ENCODE measurements at places on chromosomes 6 and 20. TPM values are rescaled to one million over a fixed set of nuclear protein-coding genes. Genes with fewer than 3 reads are reported as not detected.

Gene FAM162B
- total RNA-seq = 12.0 TPM

Gene MUCL3
- total RNA-seq = not detected

Gene EYA2
- total RNA-seq = 2.2 TPM

Gene RGS17
- 6.6 TPM for total RNA-seq

Gene EYS
- total RNA-seq = 4.4 TPM

Gene TAF4
- 8.9 TPM for total RNA-seq

Gene PPIL4
- total RNA-seq = 60.9 TPM

Gene FAXC
- 19.4 TPM for total RNA-seq

Gene HTR1E
- 0.26 TPM for total RNA-seq

DNA sequence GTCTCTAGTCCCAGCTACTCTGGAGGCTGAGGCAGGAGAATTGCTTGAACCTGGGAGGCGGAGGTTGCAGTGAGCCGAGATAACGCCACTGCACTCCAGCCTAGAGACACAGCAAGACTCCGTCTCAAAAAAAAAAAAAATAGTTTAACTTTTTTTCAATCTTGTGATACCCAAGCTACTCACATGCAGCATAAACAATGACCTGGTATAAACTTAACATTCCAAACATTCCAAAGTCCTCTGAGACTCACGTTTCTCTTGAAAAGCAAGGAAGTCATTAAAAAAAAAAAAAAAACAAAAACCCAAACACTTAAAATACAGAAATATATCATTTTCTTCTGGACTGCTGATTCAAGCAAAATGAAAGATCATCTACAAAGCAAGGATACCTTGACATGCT is 14.3 kb downstream of the CRNKL1 start:
- no peak for DNase-seq

GRCh38 chr20:12570371-12570770 is 438.4 kb upstream of the SPTLC3 start:
- no peak for DNase-seq

DNA sequence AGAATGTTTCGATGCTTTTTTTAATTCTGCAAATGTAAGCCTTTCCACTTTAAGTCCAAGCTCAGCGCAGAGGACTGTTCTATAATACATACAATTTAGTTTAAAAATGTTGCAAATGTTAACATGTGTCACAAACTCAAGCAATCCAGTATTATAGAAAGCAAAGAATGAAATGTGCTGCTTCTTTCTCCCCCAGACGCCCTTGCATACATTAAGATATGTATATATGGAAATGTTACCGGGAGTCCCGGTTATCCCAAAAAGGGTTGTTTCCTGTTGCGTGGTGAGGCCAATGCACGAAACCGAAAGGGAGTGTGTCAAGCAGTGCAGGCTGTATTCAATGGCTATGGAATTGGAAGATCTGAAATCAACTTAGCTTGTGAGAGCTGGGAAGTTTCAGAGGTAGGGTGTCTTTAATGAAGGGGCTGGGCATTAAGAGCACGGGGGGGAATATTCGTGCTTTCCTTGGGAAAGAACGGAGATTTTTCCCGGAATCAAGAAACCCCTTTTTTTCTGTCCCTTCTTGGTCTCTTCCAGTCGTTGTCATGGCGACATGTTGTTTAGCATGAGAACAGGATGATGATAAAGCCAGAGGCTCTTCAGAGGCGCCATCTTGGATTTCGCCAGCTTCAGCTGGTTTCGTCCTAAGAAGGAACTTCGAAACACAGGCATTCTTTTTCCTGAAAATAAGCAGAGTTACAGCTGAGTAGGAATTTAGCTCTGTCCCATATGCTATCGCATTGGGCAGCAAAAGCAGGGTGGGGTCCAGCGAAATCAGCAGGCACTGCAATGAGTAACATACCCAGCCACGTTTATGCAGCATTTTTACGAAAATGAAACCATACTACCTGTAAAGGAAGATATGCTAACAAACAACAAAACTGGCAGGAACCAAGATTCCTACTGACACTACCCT is 10.1 kb upstream of the NQO2 start:
- DNase-seq = peak; percentile 99

- no peak for DNase-seq
These were observed 101.5 kb downstream of the RNF144B start for GRCh38 chr6:18488526-18489270.

GRCh38 chr6:82874867-82875266 is 190.8 kb downstream of the UBE3D start:
- no peak for DNase-seq

DNA sequence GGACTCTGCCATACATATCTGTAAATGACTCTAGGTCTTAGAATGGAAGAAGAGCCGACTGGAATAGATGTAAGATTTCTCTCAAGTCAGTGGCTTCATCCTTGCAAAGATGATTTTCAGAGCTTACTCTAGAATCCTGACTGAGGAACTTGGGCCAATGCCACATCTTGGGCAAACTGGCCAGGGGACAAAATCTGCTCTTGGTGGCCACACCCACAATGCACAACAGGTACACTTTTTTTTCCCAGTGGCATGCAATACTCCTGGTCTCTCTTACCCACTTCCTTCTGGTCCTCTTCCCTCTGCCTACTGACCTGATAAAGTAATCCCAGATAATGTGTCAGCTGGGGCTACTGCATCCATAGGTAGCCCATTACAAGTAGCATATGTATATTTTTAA is 13.4 kb downstream of the CLIC5 start:
- DNase-seq = no peak

DNA sequence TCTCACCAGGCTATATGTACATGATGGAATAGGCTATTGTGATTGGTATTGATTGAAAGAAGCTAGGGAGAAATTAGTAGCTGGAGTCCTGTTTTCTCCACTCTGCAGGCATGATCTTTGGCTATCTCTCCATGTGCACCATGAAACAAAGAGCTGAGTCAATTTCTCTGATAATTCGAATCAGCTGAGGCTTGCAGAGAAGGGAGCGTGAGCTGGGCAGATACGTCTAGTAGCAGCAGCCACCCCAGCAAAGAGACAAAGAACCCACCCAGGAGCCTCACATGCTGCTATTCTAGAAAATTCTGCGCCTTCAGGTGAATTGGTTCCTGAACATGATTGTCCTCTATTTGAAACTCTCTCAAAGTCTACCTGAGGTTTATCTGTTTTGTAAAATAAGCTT is 6.9 kb upstream of the SGK1 start:
- no peak for DNase-seq

DNA sequence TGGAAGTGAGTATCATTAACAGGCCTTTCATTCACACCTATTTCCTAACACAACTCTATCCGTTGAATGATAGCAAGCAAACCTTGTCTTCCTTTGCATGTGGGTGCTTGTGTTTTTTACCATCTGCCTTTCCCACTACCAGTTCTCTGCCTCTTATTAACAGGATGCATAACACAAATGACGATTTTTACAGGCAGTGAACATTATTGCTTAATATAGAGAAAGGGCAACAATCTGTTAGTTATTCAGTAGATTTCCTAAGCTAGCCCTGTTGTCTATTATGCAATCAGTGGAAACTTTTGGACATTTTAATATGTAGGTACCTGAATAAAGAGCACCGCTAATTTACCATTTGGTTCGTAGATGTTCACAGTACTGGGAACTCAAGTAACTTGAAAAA is 348.8 kb upstream of the PLCB4 start:
- no peak for DNase-seq

DNA sequence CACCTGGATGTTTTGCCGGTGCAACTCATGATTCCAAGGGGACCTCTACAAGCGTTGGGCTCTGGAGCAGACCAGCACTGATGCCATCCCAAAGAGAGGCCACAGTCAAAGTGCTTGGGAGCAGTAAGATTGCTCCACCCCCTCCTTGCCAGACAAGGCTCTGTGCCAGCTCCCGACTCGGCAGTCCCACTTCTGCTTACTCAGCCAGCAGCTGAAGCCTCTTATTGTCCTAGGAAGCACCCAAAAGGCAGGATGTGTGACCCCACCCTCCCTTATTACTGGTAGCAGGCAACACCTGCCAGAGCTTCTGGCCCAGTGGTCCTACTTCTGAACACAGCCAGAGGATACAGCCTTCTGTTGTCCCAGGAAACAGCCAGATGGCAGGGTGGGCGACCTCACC is 614.2 kb downstream of the TENT5A start:
- DNase-seq = no peak

DNA sequence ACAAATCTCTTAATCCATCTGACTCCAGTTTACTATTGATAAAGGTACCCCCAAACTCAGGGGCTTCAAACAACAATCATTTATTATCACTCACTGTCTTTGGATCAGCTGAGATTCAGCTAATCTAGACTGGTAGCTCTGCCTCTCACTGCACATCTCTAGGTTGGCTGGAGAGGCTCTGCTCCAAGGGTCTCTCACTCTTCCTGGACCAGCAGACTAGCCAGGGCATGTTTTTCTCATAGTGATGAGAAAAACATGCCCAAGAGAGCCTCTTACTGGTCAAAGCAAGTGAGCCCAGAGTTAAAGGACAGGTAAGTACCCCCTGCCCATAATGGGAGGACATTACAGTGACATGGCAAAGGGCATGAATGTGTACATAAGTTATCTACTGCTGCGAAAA is 115.1 kb upstream of the BEND3 start:
- no peak for DNase-seq

- no peak for DNase-seq
These were observed 10.8 kb downstream of the APMAP start for GRCh38 chr20:24981790-24982189.

GRCh38 chr6:84329077-84329476 is 101.6 kb upstream of the CEP162 start:
- no peak for DNase-seq

DNA sequence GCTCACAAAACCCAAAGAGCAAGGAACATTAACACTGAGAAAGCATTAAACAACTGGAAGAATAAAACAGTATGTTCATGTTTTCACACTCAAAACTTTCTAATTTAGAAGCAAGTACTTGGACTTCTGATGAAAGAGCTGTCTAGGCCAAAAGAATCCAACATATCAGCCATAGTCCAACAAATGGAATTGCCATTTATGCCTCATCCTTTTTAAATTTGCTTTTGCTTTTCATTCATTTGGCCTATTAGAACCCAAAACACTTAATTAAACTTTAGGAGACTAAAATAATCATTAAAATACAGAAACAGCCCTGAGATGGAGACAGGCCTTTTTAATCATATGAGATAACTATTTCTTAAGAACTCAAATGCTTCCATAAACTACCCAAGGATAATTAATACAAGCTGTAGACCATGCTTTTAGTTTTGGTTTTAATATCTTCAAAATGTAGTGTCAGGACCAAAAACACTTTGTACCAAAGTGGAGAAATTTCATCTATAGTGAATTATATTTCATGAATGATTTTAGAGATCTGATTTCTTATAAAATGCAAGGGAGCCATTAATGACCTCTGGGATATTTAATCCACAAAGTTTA is 166.5 kb downstream of the KIF6 start:
- no peak for DNase-seq

- DNase-seq = no peak
These were observed 15.1 kb upstream of the GOPC start for GRCh38 chr6:117617210-117618035.

- no peak for DNase-seq
These were observed 6.3 kb downstream of the PPP1R3G start for GRCh38 chr6:5091210-5092069.

DNA sequence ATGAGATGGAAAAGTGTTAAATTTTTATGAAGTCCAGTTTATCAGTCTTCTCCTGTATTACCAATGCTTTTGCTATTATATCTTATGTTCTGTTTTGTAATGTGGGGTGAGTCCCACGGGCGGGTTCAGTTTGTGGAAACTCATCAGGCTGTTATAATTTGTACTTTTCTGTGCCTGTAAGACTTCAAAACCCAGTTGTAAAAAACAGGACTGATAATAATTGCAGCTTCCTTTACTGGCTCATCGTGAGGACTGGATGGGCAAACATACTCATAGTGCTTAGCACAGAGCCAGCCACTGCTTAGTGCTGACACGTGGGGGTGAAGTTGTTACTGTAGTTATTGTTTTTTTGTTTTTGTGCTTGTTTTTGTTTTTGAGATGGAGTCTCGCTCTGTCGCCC is 45.6 kb downstream of the TGM2 start:
- no peak for DNase-seq

DNA sequence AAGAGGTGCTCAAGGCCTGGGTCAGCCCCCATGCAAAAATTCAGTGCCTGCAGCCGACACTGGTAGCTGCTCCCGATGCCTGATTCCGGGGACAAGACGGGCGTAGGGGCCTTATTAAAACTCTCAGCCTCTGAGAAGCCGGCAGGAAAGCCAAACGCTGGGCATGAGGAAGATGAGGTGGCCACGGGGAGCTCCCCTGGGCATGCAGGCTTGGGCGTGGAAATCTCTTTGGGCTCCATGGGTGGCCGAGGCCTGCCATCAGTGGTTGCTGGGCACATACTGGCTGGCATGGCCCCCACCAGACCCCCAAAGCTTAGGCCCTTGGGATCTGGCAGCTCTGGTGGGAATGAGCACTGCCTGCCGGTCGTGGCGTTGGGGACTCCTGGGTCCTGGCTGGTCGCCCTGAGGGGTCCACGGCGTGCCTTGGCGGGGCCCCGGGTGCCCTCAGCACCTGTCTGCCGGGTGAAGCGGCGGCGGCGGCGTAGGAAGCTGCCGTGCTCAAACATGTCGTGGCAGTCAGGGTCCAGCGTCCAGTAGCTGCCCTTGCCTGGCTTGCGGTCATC is 586 bp downstream of the FOXS1 start:
- no peak for DNase-seq

DNA sequence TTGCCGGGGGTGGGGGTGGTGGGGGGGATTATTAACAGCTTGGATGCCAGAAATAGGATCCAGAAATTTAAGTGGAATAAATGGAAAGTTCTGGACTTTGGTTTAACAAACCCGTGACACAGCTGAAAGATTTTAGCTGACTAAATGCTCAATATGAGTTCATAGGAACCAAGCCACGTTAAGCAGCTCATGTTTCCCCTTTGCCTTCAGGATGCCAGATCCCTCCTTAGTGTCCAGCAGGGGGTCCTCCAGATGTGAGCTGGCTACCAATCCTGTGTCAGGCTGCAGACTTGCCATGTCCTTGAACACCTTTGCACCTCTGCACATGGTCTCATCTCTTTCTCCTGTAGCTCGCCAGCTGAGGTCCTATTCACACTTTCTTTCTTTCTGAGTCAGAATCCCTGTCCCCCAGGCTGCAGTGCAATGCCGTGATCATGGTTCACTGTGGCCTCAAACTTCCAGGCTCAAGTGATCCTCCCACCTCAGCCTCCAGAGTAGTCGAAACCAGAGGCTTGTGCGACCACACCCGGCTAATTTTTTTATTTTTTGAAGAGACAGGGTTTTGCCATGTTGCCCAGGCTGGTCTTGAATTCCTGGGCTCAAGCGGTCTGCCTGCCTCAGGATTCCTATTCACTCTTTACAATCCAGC is 133.3 kb upstream of the ARMC2 start:
- no peak for DNase-seq

Data from urinary bladder (tissue), 4 donors.